Ascending aorta (tissue), 2 donors: ENCODE measurements at places on chromosomes 4 and X.

- no peak for DNase-seq
Measured at GRCh38 chr4:107719207-107719921, 670 bp downstream of the PAPSS1 start.

- no peak for DNase-seq
Measured at GRCh38 chr4:78864405-78865024, 74.7 kb downstream of the PAQR3 start.

- DNase-seq = no peak
Measured at GRCh38 chr4:53640576-53641453, 49.5 kb upstream of the LNX1 start.

DNA sequence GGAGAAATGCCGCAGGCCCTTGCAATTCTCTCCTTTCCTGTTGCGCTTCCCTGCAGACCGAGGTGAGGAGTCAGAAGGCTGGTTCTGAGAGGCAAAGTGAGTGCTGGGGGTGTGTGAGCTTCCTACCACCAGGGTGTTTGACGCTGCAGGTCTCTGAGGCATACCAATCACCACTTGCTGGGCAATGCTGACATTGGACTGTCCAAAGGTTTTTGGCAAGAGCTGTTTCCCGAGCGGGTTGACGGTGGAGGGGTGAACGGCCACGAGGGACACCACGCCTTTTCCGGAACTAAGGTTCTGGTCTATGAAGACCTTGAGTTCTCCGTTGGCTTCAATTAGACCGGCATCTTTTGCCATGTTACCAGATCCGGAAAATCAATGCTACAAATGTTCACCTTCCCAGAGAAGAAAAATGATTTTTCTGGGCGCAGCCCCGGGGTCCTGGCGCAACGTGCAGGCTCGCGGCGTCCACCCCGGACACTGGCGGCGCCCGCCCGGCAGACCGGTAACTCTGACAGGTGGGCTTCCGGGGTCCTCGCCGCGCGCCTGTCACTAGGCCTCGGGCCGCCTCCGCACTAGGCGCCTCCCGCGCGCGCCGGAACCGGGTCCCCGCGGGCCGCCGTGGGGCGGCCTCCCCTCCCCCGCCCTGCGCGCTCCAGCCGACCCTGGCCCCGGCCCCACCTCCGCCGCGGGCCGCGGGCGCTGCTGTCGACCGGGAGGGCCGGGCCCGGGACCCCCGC is 44.9 kb upstream of the FAM47C start:
- no peak for DNase-seq

DNA sequence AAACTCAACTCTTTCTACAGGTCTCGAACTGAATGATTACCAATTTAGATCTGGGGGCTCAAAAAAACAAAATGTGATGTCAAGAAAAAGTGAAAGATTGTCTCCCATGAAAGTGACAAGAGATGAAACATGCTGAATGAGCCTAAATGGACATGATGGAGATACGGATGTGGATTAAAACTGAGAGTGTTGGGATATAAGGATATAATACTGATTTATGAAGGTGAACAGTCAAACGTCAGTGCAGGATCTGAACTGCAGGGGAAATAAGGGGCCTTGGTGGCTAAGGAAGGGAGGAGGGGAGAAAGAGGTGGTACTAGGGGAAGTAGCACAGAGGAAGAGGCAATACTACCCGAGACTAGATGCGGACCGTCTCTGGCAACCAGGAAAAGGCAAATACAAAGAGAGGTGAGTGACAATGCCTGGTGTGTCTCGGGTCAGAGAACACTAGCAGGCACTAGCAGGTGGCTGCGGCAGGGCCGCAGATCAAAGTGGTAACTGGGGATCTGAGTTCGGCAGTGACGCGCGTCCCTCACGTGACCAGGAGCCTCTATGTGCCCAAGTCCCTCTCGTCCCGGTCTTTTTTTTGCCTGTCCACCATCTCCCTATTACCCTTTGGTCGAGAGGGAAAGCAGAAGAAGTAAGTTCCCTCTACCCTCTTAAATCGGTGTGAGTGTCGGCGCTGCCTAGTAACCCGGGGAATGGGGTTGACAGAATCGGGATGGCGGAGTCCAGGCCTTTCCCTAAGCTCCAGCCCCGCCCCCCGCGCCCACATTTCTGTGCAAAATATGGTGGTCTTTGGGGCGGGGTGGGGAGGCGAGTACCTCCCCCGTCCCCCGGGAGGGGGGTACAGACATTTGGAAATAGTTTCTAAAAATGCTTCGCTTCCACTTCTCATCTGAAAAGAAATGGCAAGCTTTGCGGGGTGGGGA is at the start of gene TCEAL1:
Gene TCEAL1, plus strand, starts transcription at position 590 of the 932 bp plus-strand sequence. CDS start 942 bp downstream, outside the sequence.
- DNase-seq = peak; percentile 77

DNA sequence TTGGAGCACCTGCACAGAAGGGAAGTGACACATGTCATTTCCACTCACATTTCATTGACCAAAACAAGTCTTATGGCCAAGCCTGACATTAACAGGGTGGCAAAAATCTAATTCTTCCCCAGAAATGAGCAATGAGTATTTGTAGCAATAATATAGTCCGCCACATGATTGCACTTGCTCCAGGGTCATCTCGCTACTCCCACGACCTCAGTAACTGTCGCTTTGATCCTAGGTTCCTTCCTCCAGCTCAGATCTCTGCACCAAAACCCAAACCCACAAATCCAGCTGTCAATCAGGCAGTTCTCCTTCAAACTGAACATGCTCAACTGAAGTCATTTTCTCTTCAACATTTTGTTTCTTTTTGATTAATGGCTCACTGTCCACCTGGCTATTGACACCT is 25.2 kb upstream of the PTTG2 start:
- DNase-seq = no peak

GRCh38 chrX:40171513-40172400 is 74.0 kb upstream of the BCOR start:
- DNase-seq = peak; percentile 79

DNA sequence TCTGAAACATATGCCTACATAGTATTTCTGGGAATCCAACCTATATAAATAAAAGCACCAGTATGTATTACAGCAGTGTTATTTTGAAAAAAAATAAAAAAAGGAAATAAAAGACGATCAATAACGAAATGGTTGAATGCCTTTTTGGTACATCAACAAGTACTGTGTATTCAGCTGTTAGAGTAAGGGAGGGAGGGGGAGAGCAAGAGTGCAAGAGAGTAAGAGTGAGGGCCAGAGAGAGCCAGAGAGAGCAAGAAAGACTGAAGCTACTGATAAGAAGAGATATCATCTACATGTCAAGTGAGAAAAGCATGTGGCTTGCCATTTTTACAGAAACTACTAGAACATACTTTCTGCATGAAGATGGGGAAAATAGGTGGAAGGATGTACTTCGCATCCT is 1.8 kb downstream of the SPIN4 start:
- no peak for DNase-seq

DNA sequence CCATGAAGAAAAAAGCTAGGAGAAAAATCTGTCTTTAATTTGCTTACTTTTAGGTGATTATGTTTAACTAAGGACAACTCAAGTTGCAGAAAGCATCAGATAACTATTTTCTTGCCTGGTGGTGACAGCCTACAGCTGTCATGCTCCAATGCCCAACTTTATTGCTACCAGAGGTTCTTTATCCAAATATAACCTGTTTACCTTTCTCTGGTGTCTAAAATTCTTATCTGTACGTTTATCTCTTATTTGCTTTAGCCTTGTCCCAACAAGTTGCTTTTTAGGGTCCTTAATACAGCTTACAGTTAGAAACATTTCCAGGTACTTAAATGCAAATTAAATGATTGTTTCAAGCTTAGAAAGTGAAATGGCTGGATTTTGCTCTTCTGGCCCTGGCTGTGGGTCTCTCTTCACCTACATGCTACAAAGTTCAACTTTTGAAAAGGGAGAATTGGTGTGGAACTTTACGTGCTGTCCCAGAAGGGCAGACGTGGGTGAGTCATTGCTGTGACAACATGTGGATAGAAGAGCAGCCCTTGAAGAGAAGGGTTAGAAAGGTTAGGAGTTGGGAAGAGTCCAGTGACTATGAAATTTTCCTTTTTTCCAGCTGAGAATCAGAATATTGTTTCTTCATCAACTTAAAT is 60.7 kb downstream of the HPGD start:
- DNase-seq = no peak

DNA sequence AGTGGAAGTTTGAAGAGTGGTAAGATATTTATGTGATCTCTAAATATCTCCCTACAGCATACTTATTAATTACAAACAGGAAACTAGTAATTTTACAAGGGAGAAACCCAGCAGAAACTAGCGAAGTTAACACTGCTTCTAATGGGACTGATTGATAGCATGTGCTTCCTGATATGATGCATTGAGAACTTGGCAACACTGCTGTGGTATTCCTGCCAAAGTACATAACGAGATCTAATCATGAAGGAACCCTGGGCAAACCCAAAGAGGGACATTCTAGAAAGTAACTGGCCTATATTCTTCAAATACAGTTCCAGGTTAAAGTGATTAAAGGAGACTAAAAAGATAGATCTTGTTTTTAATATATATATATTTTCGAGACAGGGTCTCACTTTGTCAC is 4.6 kb upstream of the GPR34 start:
- no peak for DNase-seq

DNA sequence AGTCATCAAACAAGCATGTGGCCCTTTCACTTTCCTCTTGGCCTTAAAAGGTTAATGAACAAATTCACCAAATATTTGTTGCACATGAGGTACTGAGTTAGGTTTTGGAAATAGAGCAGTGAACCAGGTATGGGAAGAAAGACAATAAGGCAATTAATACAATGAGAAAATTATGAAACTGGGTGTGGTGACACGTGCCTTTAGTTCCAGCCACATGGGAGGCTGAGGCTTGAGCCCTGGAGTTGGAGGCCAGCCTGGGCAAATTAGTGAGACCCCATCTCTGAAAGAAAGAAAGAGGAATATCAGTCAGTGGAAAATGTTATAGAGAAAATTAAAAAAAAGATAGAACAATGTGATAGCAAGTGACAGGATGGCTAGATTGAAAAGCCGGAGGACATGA is 8.1 kb downstream of the PHEX start:
- DNase-seq = no peak

DNA sequence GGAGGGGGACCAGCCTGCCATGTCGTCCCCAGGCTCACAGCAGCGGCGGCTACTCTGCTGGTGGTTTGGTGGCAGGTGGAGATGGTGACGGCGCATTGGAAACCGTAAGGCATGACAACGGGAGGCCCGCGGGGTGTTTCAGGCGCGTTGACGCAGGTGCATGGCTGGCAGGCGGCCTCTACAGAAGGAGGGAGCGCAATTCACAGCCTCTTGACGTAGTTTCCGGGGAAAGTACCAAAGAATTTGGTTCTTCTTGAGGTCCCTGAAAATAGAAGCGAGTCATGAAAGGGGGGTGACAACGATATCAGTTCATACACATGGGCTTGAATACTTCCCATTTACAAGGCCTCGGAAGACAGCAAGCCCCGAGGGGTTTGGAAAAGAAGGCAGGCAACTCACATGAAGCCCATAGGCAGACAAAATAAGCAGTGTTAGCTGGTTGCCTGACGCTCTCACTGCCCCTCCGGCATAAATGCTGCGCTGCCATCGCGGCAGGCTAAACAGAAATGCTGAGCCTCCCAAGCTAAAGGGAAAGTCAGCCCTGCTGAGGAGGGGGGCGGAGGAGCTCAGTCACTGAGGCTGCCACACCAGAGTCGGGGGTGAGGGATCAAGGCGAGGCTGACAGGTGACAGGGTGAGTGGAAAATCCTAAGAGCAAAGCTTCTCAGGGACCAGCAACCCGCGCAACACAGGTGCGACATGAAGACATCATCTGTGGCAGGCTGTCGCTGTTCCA is 52.3 kb upstream of the PDLIM3 start:
- DNase-seq = no peak

DNA sequence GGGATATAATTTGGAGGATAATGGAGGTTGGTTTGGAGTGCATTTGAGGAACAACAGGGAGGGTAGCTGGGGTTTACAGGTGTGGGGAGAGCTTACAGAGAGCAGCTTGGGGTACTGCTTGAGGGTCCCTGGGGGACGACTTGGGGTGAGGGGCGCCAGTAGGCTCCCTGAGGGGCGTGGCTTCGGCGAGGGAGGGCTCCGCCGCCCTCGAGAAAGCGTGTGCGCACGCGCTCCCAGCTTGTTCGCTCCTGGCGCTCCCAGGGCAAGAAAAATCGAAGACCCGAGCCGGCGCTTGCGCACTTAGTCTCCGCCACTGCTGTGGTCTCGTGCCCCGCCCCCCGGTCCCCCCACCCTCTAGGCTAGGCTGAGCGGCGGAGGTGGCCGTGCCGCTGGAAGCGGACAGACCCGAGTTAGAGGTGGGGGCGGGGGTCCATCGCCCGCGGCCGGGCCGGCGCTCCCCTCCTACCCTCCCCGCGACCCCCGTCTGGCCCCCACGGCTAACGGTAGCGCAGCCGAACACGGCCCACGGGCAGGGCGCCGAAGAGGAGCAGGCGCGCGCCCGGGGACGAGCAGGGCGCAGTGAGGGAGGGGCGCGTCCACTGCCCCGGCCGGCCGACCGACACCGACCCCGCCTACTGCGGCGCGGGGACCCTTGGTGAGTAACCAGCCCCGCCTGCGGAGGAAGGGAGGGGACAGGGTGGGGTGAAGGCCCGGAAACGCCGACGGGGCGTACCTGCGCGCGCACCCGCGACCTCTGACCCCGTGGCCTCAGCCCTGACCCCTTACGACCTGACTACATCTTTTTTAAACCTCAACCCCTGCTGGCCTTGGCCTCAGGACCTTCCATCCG is 5.4 kb upstream of the CCDC120 start:
- peak; percentile 80 for DNase-seq

- no peak for DNase-seq
Measured at GRCh38 chrX:40459571-40460158, 121.1 kb upstream of the ATP6AP2 start.

DNA sequence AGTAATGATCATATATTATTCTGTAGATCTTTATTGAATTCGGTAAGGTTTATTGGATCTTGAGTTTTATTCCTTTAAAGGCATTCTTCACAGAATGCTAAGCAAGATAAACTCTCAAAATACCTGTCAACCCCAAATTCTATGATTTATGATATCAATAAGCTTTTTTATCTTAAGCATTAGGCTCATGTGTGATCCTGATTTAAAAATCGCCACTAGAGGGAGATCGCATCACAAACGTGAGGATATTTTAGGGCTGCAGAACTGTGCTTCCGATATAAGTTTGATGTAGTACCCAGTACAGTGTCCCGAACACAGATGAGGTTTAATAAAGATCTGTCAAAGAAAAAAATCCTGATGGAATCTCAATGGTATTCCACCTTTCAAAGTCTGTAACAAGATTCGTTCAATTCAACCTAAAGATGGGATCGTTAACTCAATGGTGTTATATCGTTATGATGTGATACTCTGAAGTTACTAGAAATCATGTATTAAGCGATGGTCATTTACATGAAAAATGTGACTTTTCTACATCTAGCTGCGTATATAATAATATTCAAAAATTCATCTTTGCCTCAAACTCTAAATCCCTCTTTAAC is 169.0 kb downstream of the CORIN start:
- no peak for DNase-seq

GRCh38 chr4:42482516-42483327 is 85.4 kb downstream of the SHISA3 start:
- DNase-seq = no peak

GRCh38 chr4:7260569-7260968 is 68.2 kb downstream of the SORCS2 start:
- no peak for DNase-seq

DNA sequence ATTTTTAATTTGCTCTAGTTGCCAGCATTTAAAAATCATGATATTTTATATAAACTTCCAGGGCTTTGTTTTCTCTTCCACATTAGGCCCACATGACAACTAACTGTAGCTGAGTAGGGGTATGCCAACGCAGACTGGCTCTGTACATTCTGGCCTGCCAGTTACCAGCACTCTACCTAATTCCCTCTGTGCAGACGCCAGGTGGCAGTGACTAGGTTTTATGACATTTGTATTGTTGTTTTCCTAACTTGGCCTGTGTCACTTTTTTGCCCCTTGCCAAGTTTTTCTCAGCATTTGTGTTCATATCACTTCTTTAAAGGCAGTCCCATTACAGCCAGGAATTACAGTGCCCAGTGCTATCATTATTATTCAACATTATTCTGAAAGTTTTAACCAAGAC is 347.5 kb downstream of the NKX6-1 start:
- no peak for DNase-seq
